ENCODE measurements at places on chromosomes 4 and X.

DNA sequence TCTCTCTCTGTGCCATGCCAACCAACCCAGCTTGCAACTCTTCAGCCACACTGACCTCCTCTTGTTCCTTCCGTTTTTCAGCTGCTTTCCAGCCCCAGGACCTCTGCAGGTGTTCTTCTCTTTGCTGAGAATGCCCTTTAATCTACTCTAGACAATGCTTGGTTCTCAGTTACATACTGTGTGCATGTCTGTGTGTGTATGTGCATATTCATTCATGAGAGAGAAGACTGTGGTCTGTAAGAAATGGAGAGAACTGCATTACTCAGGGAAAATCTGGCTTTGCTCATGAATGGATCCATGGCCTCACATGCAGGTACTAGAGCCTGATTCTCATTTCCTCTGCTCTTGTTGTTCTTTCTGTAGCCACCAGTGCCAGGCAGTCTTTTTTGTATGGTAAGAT is 636.9 kb upstream of the TENM3 start:
- DNase-seq = no peak

GRCh38 chr4:14143892-14144291 is 516.4 kb upstream of the BOD1L1 start:
- DNase-seq = no peak

- no peak for DNase-seq
These were observed 17.7 kb upstream of the CENPU start for GRCh38 chr4:184751585-184751956.

DNA sequence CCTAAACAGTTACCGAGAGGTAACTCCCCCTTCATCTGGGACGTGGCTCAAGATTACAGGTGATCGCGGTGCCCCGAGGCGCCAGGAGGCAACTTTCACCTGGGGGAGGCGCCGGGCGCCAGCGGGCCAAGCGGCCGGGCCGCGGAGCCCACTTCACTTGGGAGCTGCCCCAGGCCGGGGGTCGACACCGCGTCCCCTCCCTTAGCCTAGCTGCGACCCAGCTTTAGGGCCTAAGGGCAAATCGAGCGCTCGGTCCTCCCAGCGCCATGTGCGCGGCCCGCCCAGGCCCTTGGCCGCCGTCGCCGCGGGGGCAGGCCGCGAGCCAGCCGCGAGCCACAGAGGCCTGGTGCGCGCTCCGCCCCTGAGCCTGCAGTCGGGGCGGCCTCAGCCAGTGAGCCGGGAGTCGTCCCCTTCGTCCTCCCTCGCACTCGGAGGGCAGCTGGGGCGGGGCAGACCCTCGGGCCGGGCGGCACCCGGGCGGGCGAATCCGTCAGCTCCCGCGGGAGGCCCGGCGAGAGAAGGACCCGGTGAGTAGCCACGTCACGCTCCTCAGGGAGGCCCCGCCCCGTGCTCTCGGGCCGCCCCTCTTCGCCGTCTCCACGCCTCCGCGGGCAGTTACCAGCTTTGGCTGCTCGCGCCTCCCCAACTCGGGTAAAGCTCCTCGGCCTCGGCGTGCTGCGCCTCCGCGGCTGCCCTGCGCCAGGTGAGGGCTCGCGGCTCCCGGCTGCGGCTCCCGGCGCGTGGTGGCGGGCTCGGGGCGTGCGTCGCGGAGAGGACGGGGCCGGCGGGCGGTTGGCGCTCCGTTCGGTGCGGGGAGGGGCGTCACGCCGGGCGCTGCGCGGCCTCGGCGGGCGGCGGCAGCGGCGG is at the start of gene LARP1B:
LARP1B (plus strand) TSS at position 614 of the 867 bp plus-strand sequence. CDS start 13,640 bp downstream, outside the sequence.
- peak; percentile 91 for DNase-seq

DNA sequence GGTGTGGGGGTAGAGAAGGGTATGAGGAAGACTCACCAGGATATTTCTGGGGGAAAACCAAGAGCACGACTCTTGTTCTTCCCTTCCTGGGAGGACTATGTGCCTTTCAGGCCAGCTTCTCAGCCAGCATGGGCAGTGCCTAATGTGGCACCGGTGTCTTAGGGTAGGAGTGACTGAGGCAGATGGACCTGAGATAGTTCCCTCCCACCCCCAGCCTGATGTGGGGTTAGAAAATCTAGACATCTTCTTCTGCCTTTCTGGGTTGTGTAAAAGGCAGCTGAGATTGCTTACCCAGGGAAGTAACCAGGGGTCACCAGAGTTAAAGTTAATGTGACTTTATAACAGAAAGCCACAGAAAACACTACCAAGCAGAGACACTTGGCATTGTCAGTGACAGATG is 127.3 kb downstream of the TMA16 start:
- DNase-seq = no peak

DNA sequence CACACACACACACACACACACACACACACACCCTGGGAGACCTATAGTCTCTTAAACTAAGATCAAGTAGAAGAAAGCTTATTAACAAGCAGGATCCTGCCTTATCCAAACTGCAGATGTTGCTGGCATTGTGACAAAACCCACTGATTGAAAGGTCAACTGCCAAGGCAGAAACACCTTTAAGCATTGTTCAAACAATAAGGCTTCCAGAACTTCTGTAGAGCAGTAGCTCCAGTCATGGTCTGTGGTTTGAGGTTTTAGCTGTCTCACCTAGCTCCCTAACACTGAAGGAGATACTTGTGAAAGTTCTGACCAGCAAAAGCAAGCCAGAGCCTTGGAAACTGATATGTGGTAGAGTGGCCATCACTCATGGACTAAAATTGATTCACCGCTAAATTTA is 59.8 kb downstream of the PTCHD1 start:
- no peak for DNase-seq

- DNase-seq = no peak
These were observed 47.2 kb downstream of the FGFBP1 start for GRCh38 chr4:15891312-15891711.

DNA sequence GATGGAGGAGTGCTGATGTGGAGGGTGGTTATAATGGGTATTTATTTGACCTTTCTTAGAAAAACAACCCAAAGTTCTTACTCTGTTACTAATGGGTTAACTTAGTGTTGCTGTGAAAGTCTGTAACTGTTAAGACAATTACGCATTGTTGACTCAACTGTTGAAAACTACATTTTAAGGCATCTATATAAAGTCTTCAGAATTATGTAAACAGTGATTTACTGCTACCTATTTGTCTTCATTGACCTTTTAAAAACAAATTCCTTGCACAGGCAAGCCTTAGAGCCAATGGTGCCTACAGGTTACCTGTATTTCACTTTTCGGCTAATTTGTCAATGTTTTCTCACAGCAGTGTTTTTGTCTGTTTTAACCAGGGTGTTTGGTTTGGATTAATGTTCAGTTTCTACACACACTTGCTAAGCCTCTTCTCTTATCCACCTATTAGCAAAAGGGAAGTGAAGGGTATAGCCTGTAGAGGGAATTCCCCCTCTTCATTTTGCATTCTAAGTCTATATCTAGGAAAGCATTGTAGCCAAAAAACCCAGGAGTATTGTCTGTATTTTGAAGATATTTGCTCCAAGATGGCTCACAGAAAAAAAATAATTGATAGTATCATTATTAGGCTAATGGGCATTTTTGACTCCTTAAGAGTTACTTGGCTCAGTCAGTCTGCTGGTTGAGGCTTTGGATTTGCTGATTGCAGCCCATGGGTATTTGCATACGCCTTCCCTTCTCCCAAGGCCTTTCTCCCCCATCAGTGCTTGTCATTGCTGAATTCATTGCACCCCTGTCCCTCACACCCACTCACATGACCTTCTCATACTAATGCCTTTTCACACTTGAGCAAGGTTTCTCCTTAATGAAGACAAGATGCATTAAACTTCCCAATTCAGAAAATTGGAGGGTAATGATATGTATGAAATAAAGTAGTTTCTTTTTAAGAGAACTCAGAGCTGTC is 30.5 kb downstream of the AFF1 start:
- DNase-seq = no peak

DNA sequence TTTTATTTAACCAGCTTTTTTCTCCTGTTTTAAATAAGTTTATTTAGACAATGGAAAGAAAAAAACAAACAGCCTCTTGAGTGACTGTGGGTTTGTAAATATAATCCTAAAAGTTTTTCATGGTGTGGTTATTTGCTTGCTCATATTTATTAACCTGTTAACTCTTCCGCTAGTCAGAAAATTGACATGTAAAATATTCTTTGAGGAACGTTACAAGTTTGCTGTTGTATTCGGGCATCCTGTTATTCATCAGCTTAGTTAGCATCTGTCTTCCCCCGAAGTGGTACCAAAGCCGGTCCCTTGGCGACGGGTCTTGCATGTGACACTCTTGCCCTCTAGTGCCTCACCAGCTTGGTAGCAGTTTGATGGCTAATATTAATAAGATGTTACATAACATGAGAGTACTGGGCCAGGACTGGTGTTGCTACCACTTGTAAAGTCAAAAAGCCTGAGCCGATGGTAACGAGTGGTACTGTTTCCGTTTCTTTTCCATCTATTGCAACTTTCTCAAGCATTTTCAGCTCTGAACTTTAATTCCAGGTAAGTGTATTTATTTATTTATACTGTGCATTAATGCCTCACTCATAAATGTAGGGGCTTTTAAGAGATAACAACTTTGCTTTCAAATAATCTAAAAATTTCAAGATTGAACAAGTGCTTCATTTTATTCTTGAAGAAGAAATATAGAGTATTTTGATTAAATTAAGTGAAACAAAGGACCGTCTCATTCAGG is at the start of gene NDST3:
NDST3 (plus strand) TSS at position 434 of the 733 bp plus-strand sequence. CDS start 19,425 bp downstream, outside the sequence.
- no peak for DNase-seq

GRCh38 chr4:82890901-82891706 is at the start of gene SEC31A:
SEC31A (minus strand) TSS chr4:82891153; CDS start chr4:82881936, 9,217 bp downstream.
- DNase-seq = peak; percentile 94

DNA sequence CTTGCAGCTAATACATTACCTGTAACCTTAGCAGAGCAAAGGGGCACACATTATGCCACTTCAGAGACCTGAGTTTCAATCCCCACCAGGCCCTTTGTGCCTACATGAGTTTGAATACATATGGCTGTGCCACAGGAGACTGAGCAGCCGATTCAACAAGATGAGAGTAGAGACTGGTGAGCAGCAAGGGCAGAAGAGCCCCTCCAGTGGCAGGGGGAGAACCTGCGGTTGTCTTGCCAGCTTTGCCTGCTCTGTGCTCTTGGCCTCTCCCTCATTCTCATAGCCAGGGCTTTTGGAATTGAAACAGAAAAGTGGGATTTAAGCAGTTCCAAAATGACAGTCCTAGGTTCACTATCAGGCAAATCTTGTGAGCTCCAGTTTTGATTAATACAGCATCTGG is 52.3 kb upstream of the CLNK start:
- DNase-seq = no peak

DNA sequence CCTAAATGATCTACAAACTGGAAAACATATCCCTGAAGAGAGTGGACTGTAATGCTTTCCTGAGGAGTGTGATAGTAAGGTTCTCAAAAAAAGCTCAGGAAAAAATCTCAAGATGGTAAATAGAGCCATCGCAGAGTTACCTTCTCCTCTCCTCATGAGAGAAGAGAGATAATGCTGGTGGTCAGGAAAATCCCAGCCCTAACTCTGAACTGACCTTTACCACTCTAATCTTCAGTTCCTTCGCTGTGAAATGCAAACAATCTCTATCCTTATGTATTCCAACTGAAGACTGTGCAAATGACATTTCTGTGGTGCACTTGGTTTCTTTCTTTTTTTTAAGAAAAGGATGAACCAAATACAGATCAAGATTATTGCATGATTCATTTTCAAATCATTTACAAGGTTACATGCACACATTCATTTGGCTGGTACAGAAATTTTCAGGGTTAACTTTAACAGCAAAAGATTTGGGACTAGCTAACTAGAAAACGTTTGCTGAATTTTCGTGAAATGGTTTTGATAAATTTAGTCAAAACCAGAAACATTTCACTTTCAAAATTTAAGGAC is 8.3 kb downstream of the PPM1K start:
- DNase-seq = no peak

- no peak for DNase-seq
These were observed 14.7 kb downstream of the FTSJ1 start for GRCh38 chrX:48490661-48491060.

GRCh38 chr4:22573641-22574040 is 57.8 kb upstream of the ADGRA3 start:
- DNase-seq = no peak

GRCh38 chr4:19531906-19532848 is 719.5 kb upstream of the SLIT2 start:
- no peak for DNase-seq

DNA sequence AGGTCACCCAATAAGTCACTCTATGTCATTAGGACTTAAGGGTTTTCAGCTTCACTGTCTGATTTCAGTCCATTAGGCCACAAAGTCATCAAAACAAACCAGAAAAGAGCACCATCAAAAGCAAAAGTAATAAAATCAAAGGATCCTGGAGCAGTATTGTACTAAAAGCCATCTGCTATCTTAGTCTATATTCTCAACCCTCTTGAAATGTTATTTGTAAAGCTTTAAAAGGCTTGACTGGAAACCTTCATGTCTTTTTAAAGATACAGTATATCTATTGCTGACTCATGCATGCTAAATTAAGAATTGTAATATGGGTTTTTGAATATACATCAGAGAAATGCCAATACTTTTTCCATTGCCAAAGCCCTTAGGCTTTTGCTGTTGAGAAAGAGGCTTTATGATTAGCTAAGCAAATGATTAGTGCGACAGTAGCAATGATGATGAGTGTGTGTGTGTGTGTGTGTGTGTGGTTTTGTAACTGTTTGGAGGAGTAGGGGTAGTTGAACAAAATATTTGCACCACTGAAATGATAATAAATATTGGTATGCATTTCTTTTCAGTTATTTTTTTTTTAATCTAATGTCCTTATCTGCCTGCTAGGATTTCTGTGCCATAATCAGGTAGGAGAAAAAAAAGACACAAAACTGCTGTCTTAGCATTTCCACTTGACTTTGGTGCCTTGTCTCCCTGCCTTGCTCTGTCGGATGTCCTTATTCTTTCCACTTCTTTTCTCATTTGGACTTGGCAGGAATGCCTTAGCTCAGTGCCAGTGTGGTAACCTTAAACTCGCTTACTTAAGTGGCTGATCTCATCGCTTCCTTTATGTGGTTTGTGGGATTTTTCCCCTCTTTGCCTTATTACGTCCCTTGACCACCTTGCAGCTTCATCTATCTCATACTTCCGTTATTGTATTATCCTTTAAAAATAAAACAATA is 119.7 kb downstream of the PCDH7 start:
- no peak for DNase-seq

DNA sequence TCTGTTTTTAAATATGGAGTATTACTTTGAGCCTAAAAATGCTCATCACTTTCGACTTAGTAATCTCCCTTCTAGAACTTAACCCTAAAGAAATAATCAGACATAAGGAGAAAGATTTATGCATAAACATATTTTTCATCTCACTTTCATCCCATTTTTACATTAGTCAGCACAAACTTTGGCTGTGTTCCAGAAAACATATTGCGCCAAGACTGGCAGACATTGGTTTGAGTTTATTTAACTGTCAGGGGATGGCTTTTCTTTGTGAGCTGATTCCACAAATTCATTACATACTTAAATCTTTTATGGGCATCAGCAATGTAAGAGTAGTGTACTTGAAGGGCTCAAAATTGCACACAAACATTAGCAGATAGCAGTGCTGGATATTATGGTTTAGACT is 23.7 kb downstream of the MAOA start:
- no peak for DNase-seq

DNA sequence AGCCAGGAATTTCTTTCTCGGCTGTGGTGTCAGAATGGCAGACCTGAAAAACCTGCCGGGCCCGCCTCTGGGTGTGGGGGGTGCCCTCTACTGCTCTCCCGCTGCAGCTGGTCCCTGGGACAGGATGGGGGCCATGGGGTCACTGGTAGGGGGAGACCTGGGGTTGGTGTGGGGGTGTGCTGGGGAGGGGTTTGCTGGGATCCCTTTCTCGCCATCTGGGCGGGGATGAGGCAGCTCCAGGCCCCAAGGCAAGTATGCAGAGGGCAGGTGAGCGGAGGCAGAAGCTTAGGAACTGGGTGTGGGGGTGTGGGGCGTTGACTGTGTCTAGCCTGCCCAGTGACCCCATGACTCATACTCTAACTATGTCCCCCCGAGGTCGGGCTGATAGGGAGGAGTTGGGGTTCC is 884 bp downstream of the CCDC120 start:
- DNase-seq = no peak
